ENCODE measurements at places on chromosomes 4 and X.

DNA sequence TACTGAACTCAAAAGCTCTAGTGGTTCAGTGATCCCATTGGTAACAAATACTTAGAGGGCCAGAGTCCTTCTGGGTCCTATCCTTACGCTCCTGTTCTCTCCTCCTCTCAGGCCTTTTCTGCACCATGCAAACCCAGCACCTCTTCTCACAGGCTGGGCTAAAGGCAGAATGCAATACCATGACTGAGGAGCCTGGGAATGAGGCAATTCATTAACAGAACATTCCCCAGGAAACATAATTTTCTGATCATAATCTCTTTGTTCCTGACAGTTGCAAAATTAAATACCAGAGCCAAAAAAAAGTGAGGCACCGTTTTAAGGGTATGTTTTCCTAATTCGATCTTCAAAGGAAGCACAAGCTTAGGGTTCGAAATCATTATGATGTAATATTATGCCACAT, 9.0 kb downstream of the SORBS2 start:
- no peak for DNase-seq

DNA sequence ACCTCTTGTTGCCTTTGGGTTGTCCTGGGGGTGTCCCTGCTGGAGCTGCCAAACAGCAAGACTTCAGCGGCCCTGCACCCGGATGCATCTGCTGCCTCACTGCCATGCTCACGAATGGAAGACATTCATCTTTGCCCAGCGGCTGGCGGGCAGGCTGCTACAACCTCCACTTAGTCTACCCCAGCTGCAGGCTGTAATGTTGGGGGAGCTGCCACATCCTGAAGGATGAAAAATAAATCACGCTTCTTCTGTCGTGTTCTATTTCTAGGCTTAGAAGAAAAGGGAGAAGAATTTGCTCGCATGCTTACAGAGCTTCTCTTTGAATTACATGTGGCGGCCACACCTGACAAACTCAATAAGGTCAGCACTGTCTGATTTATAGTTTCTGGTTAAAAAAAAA, 61.4 kb downstream of the FAM114A1 start:
- no peak for DNase-seq

- no peak for DNase-seq
These were observed 109.9 kb upstream of the SMIM10 start for GRCh38 chrX:134880866-134881265.

GRCh38 chr4:166324321-166324720, 451.3 kb downstream of the TLL1 start:
- DNase-seq, result no peak

- DNase-seq, result no peak
These were observed 97.6 kb downstream of the MGST2 start for GRCh38 chr4:139763205-139763604.

DNA sequence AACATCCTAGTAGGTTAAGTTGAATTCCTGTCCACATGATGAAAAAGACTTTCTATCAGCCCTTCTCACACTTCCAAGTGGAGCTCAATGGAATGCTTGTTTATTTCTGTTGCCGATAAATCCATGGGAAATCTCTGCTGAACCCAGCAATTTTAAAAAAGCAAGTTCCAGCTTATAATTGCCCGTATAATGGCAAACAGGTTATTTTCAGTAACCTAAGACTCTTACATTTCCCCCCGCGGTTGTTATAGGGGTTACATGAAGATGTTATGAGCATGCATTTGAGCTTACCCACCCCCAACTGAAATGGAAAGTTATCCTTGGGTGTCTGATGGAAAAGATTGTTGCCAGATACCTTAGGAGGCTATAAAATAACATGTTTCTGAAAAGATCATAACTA, 136.2 kb downstream of the PALLD start:
- no peak for DNase-seq

DNA sequence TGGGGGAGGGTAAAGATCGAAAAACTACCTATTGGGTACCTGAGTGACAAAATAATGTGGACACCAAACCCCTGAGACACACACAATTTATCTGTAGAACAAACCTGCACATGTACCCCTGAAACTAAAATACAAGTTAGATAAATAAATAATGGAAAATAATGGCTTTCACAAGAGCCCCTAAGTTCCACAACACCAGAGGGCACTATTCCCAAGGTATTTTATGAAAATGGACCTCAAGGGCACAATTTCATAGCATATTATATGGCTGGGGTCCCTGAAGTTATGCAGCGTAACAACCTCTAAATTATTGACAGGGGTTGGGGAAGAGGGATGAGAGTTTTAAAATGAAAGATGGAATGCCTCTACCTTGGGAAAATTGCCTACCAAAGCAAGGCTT, 81.3 kb upstream of the TMEM33 start:
- DNase-seq, result no peak

- DNase-seq, result no peak
These were observed 118.7 kb upstream of the PRPS2 start for GRCh38 chrX:12672367-12673106.

DNA sequence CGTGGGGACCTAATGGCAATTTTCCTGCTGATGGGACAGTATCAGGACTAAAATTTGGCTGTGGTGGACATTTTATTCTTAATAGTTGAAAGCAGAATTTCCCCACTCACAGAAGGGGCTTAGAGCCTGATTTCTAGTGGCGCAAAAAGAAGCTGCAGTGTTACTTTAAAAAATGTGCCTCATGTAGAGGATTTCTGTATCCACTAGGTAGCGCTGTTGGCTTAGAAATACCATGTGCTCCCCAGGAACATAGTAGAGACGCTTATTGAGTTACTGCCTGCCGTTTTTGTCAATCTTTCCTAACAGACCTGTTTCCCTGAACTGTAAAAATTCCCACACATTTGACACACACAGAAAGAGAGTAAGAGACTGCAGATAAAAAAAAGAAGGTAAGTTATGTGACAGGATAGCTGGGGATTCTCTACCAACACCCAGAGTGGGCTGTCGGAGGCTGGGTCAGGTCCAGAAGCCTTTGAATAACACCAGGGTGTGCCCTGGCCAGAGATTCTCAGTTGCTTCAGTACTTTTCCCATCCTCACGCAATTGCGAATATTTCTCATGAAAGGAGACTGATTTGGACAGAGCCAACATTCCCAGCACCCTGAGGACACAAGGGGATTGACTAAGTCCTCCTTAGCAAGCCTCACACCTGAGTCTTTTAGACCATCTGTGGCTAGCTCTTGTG, 88.4 kb downstream of the ZXDA start:
- no peak for DNase-seq
